ENCODE measurements at places on chromosomes 7 and 10.

DNA sequence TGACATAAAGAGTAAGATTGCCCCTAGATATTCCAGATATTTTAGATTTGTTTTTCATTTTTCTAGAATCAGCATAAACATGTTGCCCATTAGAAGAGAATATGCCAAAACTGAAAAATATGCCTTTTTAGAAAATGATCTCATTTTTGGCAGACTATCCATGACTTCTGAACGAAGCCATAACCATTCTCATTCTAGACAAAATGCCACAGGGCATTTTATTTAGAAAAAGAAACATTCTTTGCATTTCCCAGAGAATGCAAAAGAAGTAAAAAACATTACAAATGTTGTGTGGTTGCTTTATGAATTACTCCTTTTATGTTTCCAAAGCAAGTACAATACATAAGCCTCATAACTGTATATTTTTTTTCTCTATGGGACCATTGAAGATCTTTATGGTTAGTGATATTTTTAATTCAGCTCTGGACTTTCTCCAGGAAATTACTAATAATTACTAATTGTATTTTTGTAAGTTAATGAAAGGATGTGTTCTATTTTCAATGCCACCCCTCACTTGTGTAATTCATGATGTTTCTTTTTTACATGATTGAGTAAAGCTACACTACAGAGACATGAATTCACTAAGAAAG, 109.6 kb upstream of the SEM1 start:
- peaks cover 17% of the 10 kb centered on the region for H3K27me3 ChIP-seq
- no peak overlapping the region for H3K4me3 ChIP-seq
- no peak for DNase-seq
- H3K4me1 ChIP-seq, result no peaks in the 10 kb centered on the region
- H3K36me3 ChIP-seq, result no peaks in the 10 kb centered on the region

GRCh38 chr7:148722340-148723165, 23.9 kb downstream of the CUL1 start:
- no peak for DNase-seq
- peaks cover 35% of the 10 kb centered on the region for H3K4me1 ChIP-seq
- H3K4me3 ChIP-seq, result no peak overlapping the region
- no peaks in the 10 kb centered on the region for H3K27me3 ChIP-seq
- peak overlapping the region; percentile 70 for H3K27ac ChIP-seq
- H3K36me3 ChIP-seq, result peaks cover 41% of the 10 kb centered on the region

DNA sequence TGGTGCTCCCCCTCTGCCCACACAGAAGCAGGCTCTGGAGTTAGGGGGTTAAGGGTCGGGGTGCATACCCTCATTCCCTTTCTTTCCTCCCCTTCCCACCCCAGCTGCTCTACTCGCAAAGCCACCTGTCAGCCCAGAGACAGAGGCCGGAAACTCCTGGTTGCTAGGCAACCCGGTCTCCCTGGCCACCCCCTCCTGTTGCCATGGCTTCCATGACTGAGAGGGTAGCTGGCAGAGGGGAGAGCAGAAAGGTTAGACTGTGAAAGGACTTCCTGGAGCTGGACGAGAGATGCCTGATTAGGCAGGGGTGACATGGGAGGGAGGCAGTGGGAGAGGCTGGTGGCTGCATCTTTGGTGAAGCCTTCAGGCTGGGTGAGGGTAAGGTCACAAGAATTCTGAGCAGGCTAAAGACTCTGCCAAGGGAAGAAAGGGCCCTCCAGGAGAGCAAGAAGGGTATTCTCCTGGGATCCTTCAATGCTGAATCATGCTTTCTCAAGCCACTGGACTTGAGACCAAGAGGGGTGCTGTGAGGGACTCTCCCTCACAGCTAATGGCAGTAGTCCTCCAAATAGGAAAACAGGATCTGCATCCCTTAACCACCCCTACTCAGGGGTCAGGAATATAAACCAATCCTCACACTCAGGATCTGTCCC, 5.4 kb downstream of the PSD start:
- peaks cover 86% of the 10 kb centered on the region for H3K27me3 ChIP-seq
- H3K4me3 ChIP-seq, result no peak overlapping the region
- no peak overlapping the region for H3K27ac ChIP-seq
- no peaks in the 10 kb centered on the region for H3K36me3 ChIP-seq

- H3K36me3 ChIP-seq, result no peaks in the 10 kb centered on the region
- no peak overlapping the region for H3K27ac ChIP-seq
Measured at GRCh38 chr7:134044682-134045081, 82.5 kb upstream of the LRGUK start.

DNA sequence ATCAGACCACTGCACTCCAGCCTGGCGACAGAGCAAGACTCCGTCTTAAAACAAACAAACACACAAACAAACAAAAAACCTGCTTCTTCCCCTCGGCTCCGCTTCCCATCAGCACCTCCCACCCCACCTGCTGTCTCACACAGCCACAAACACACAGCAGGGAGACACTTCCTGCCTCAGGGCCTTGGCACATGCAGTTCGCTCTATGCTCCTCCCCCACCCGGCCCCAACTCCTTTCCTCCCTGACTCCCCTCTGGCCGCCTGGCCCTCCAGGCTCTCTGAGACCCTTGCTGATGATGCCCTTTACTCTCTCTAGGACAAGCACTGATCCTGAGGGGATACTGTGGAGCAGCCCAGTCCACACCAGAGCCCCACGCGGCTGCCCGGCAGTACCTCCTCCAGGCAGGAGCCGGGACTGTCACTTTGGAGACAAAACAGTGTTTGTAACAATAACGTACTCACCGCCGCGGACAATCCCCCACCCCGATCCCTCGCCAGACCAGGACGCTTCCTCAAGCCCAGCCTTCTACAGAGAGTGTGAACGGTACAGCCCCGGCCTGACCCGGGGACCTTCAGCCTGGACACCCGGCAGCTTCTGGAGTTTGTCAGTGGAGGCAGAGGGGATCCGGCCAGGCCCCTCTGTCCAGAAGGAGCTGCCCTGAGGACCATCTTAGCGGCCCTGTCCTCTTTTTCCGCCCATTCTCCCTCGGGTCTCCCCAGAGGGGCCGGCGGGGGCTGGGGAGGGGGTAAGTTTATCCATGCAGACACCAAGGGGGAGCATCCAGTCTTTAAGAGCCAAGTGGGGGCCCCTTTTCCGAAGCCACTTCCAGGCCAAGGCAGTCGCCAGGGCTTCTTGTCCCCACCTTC, 50.0 kb upstream of the GTF2IRD1 start:
- peaks cover 14% of the 10 kb centered on the region for H3K27me3 ChIP-seq
- peaks cover 9% of the 10 kb centered on the region for H3K4me1 ChIP-seq
- DNase-seq, result no peak
- peaks cover 10% of the 10 kb centered on the region for H3K36me3 ChIP-seq

- H3K27me3 ChIP-seq, result peaks cover 2% of the 10 kb centered on the region
- H3K4me3 ChIP-seq, result no peak overlapping the region
- no peaks in the 10 kb centered on the region for H3K4me1 ChIP-seq
- H3K36me3 ChIP-seq, result no peaks in the 10 kb centered on the region
- H3K27ac ChIP-seq, result no peak overlapping the region
Measured at GRCh38 chr7:122633472-122633871, 65.4 kb downstream of the RNF133 start.

DNA sequence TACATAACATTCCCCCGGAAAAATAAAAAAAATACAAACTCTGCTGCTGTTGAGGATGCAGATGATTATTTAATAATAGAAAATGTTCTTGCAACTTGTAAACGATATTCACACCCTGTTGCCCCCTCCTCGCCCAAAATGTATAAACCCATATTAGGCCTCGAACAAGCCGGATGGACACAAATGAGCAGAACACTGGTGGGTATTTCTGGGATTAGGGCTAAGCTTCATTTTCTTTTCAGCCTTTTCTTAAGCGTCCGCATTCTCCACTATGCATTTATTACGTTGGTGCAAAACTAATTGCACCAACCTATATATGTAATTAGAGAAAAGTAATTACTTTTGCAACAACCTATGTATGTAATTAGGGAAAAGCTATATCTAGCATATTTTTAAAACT, 349 bp upstream of the GNG11 start:
- peaks cover 38% of the 10 kb centered on the region for H3K4me1 ChIP-seq
- DNase-seq, result no peak
- peaks cover 7% of the 10 kb centered on the region for H3K36me3 ChIP-seq
- no peak overlapping the region for H3K27ac ChIP-seq
- peak overlapping the region; percentile 88 for H3K4me3 ChIP-seq

- DNase-seq, result no peak
- H3K4me3 ChIP-seq, result peak overlapping the region; percentile 37
- H3K27ac ChIP-seq, result peak overlapping the region; percentile 98
- peaks cover 17% of the 10 kb centered on the region for H3K36me3 ChIP-seq
- peaks cover 91% of the 10 kb centered on the region for H3K4me1 ChIP-seq
- peaks cover 4% of the 10 kb centered on the region for H3K27me3 ChIP-seq
Measured at GRCh38 chr10:119316729-119317097, 109.3 kb downstream of the GRK5 start.

DNA sequence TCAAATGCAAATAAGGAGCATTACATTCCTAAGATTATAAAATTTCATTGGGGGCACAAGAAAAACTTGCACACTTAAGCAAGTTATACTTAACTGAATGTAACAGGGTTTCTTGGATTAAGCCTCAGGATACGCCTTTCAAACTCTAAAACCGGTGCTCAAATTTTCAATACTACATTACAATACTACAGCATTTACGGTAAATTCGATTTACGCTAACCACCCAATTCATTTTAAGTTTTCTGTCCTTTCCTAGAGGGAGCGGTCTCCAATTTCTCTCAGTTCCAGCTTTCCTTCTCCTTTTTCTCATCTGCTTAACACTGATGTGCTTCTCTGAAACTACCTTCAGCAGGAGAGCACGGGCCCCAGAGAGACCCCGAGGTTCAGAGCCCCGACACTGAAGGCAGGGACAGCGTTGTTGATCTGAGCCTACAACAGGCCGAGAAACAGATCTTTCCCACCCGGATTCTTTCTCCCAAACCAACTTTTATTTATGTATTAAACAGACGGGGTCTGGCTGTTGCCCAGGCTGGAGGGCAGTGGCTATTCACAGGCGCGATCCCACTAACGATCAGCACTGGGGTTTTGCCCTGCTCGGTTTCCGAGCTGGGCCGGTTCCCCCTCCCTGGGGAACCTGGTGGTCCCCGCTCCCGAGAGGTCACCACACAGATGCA, 798 bp downstream of the ZNF425 start:
- peaks cover 3% of the 10 kb centered on the region for H3K27me3 ChIP-seq
- DNase-seq, result no peak
- peaks cover 42% of the 10 kb centered on the region for H3K36me3 ChIP-seq
- peaks cover 32% of the 10 kb centered on the region for H3K4me1 ChIP-seq
- peak overlapping the region; percentile 94 for H3K4me3 ChIP-seq
- peak overlapping the region; percentile 98 for H3K27ac ChIP-seq

- no peaks in the 10 kb centered on the region for H3K36me3 ChIP-seq
- peaks cover 9% of the 10 kb centered on the region for H3K4me1 ChIP-seq
- peaks cover 74% of the 10 kb centered on the region for H3K27me3 ChIP-seq
- H3K27ac ChIP-seq, result no peak overlapping the region
- no peak for DNase-seq
Measured at GRCh38 chr10:49622426-49623425, 8.9 kb downstream of the CHAT start.

DNA sequence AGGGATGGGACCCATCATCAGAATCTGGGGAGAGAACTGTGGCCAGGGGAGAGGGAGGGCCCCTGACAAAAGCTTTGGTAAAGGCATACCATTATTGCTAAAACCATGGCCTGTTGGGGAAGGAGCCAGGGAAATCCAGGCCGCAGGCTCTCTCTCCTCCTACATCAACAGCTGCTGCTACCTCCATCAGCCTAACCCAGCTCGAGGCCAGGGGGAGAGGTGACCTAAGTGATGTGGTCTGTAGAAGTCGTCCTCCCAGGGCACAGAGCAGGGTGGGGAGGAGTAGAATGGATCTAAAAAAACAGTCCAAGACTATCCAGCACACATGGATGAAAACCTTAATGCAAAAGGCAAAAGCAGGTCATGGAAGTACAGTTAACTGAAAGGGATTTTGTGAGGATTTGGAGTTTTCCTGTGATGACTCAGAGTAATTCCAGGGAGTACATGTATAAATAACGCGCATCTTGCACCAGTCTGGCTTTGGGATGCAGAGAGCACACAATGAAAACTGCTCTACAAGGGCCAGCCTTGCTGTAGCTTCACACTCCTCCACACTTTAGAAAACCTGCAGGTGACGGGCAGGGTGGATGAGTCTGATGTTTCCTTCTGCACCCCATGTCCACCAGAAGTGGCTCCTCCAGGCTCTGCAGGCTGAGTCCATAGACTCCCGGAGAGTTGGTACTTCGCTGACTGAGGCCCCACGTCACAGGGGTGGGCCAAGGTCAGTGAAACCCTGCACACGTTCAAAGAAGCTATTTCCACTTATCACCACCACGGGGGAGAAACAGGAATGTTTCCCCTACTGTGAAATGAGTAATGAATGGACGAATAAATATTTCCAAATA, 38.5 kb upstream of the MSMB start:
- no peak overlapping the region for H3K27ac ChIP-seq
- H3K4me3 ChIP-seq, result no peak overlapping the region
- DNase-seq, result no peak
- no peaks in the 10 kb centered on the region for H3K36me3 ChIP-seq
- no peaks in the 10 kb centered on the region for H3K27me3 ChIP-seq

GRCh38 chr7:100803398-100804161, 23.7 kb downstream of the EPHB4 start:
- DNase-seq, result peak; percentile 70
- no peaks in the 10 kb centered on the region for H3K27me3 ChIP-seq
- H3K4me1 ChIP-seq, result peaks cover 18% of the 10 kb centered on the region
- peak overlapping the region; percentile 42 for H3K4me3 ChIP-seq
- H3K27ac ChIP-seq, result peak overlapping the region; percentile 74

DNA sequence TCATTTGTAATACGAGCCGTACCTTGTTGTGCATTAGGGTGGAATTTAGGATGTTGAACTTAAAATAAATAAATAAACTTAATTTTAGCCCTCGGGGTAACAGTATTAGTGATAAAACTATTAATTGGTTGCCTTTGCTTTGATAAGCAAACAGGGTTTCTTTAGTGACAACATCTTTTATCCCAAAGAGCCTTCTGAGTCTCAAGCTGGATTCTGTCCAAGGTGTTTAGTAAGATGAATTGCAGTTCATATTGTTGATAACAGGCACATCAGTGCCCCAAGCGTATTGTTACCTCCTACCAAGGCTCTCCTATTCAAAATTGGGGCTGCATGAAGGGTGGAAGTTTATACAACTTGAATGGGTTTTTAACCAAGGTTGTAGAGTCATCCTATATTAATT, 144.4 kb upstream of the CELF2 start:
- H3K4me1 ChIP-seq, result peaks cover 46% of the 10 kb centered on the region
- H3K36me3 ChIP-seq, result no peaks in the 10 kb centered on the region
- H3K27ac ChIP-seq, result no peak overlapping the region
- H3K27me3 ChIP-seq, result peaks cover 22% of the 10 kb centered on the region

GRCh38 chr7:114334989-114335388, 79.6 kb upstream of the FOXP2 start:
- no peak overlapping the region for H3K4me3 ChIP-seq
- H3K4me1 ChIP-seq, result no peaks in the 10 kb centered on the region
- H3K36me3 ChIP-seq, result no peaks in the 10 kb centered on the region
- no peak for DNase-seq
- H3K27ac ChIP-seq, result no peak overlapping the region
- peaks cover 3% of the 10 kb centered on the region for H3K27me3 ChIP-seq

DNA sequence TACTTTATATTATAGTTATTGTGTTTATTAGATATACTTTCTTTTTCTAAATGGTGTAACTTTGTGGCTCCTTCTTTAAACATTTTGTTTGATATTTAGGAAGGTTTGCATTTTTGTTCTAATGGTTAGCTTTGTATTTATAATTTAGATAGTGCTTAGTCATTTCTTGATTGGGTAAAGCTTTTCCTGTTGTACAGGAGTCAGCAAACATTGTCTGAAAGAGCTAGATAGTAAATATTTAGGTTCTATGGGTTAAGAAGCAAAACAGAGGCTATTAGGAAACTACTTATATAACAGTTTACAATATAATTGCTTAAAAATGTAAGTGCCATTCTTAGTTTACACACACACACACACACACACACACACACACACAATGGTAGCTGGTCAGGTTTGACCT, 70.6 kb upstream of the CCDC6 start:
- H3K4me3 ChIP-seq, result no peak overlapping the region
- no peaks in the 10 kb centered on the region for H3K4me1 ChIP-seq
- peaks cover 4% of the 10 kb centered on the region for H3K27me3 ChIP-seq
- H3K27ac ChIP-seq, result no peak overlapping the region
- H3K36me3 ChIP-seq, result no peaks in the 10 kb centered on the region
